ENCODE measurements at places on chromosomes 6 and 20. TPM values are rescaled to one million over a fixed set of nuclear protein-coding genes. Genes with fewer than 3 reads are reported as not detected.

DNA sequence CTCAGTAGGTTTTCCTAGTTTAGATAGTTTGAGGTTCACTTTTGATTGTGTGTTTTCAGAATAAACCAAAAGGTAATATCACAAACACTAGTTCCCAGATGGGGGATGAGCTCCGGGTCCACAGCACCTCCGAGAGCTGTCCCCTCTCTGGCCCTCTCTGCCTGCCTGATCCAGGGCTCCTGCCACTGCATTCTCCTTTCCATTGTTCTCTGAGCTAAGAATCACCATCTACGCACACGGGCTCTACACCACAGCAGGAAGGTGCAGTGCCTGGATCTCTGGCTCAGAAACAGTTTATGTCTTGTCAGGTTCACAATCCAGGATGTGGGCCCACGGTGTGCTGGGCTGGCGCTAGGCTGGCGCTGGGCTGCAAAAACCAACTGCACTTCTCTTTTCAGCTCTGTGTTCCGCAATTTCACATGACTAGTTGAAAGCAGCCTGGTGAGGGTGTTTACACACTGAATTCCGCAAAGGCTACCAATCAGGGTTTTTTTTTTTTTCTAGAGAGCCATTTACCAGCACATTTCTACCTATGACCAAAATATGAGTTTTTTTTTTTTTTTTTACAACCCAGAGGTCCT, 167.5 kb downstream of the SOD2 start:
- DNase-seq, result no peak

DNA sequence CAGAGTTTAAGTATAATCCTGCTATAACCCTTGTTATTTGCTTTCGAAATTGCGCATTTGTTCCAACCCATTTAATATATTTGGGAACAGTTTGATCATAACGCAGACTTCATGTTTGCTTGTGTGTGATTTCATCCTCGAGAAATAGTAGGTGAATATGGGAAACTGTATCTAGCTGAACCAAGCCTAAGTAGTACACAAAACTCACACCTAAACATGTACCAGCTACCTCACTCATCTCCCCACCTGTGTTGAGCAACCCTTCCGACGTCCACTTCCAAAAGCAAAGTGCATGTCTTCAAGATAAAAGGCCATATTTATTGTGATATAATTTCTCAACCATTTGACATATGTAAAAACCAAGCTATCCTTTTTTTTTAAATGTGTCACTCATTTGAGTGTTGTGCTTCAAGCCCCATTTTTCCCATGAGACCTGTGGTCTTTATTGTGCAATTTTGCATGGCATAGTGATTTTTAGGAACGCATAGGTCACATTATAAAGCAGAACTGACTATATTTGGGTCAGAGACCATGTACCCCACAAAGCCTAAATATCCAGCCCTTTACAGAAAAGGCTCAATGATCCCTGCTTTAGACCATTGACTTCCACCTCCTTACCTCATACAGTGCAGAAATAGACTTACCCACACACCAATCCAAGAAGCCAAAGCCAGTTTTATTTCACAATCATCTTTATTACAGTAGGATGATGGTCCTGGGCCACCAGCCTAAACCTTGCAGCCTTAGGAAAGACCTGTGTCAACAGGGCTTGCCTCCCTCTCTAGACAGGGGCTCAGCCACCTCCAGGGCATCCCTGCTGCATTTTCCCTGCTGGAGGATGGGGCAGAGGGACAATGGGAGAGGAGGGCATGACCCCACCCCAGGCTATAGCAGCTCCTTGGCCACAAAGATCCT, 7.1 kb downstream of the CCND3 start:
- no peak for DNase-seq

- DNase-seq, result no peak
These were observed 79.2 kb upstream of the STMND1 start for GRCh38 chr6:17022604-17023003.

DNA sequence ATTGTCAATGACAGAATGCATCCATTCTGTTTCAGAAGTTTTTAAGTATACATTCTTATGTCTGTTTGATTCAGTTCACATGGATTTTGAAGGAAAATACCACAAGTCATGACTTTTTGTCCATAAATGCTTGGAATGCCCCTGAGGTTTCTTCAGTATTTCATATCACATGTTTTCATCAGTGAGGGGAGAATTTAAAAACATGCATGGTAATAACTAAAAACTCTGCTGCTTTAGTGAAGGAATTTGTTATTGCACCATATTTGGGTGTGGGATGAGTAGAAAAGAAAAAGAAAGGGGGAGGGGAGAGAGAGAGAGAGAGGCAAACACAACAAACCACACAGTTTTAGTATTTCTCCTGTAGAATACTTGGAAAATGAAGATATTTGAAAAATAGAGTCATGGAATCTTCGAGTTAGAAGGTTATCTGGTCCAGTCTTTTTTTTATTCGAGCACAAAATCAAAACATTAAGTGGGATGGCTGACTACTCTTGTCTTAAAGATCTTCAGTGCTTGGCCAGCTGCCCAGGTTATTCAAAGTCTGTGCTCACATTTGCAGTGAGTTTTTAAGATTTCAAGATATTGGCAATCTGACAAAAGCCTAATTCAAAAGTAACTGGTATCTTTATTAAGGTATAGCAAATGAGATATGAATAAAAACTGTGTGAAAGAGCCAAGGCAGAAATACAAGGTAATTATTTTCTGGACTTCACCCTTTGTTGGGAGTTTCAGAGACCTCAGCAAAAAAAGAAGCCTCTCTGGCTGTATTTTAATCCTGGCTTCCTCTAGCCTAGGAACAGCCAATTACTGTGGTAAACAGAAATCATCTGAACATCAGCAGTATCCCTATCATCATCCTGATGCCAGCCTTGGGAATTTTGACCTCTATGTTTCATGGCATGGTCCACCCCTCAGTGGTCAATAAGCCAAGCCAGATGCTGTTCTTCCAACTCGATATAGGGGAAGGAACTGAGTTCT, 687.9 kb upstream of the CITED2 start:
- DNase-seq, result no peak

DNA sequence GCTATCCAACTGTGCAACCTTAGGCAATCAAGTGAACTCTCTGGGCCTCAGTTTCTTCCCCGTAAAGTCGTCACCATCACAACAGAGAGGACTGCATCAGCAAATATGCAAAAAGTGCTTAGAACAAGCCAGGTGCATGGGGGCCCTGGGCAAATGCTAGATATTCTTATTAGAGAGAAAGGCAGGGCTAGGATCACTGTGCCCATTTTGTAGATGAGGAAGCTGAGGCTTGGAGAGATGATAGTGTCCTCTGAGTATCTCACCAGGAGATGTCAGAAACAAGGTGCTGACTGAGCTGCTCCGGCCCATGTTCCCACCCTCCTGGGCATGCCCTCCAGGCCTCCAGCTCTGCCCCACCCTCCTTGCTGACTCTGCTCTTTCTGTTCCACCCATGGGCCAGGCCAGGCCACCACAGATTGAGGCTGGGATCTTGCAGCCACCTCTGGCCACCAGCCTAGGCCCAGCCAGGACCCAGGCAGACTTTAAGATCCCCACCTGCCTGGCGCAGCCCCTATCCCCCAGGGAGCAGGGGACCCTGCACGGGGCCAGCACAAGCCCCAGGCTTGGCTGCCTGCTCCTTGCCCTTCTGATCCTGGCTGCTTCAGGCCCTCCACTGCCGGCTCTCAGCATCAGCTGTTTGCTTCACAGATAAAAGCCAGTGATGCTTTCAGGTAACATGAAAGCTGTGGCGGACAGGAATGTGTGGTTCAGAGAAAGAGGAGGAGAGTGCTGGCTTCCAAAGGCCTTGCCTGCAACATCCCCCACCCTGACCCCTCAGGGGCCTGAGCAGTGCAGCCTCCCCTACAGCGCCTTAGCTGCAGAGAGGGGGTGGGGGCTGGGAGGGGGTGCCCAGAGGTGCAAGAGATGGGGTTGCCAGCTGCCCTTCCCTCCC, 47.6 kb downstream of the GRM4 start:
- DNase-seq, result no peak

DNA sequence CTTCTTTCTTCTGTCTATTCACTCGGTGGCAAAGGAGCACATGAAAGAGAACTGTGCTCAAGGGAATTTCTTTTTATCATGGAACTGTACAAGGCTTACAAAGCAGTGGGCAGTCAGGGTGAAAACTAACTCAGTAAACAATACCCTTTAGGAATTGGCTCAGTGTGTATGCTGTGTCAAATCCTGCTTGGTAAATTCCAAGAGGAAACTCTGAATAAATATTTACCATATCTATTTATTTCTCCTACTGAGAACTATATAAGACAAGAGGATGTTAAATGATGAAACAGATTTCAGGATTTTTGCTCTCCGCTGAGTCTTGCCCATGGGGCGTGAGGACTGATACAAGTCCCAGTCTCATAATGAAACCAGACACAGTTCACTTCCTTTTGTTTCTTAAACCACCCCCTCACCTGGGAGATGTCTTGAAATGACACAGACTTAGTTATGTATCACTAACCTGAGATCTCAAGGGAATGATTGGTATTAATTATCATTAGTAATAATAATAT, 188.8 kb downstream of the BACH2 start:
- no peak for DNase-seq

DNA sequence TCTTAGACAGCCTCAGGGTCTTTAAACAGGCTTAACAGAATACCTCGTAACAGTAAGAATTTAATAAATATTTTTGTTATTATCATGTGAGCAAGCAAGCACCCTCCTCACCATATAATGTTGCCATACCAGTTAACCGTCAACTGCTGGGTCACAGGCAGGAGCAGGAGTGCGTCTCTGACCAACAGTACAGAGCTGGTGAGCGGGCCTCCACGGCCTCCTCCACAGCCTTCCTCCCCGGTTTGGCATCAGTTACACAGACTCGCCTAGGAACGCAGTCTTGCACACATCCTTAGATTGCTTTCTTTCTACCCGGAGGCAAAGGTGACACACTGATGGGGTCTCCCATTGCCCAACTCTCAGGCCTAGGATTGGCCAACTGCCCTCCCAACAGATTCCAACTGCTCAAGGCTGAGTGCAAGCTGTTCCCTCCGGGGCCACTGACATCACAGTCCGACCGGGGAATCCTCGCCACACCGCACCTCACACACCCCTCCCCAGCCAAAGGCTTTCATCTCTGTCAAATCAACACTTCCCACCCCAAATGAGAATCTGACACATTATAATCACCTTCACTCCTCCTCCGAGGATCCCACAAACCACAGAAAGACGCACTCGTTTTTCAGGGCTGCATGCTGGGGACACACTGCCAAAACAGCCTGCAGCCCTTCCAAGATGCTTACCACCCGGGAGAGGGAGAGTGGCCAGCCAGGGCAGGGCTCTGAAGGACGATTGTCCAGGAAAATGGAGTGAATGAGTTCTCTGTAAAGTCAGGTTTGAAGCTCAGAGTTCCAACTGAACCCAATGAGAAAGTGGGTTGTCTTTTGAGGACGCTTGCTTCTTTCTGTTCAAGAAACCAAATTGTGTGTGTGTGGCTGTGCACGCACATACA, 63.2 kb downstream of the PDE10A start:
- DNase-seq, result no peak

DNA sequence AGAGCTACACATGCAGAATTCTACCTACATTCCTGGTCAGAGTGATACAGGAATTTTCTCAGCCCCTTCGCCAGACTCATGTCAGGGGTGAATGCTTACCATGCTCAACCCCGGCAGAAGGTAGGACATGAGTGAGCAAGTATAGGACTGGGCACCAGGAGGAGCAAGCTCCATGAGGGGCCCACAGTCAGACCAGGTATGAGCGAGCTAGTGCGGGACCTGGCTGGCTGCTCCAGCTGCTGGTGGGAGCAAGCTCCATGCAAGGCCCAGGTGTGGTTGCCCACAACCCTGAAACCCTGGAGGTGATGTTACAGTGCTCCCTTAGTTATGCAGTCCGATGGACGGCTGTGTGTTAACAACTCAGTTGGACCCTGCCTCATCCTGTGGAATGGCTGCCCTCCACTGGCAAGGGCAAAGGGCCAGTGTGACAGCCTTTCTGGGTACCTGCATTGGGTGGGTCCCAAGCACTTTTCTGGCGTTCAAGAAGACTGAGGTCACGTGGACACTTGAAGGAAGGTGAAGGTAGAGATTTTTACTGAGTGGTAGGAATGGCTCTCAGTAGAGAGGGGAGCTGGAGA, 503.5 kb upstream of the CITED2 start:
- no peak for DNase-seq

GRCh38 chr6:130964289-130964688, 98.8 kb downstream of the EPB41L2 start:
- no peak for DNase-seq

DNA sequence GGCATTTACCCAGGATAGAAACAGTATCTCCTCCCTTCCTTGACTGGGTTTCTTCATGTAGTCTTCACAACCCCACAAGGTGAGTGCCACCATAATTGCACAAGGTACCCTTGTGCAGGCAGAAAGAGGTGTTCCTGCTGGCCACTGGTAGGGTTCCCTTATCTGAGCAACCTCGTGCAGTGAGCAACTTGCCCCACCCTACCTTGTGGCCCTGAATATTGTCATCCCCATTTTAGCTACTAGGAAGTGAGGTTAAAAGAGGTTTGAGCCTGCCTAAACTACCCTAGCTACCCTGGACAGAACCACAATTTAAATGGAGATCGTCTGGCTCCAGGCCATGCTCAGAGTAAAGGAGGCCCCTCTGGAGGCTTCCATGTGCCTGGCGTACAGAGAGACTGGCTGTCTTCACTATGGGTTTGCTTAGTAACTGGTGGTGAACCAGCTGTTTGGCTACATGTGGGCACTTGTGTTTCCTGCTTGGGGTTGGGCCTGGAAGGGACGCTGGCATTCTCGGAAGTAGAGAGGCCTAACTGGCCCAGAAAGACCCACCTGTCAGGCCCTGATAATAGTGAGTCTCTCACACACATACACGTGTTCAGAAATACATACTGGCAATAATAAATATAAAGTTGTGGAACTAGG, 148.8 kb downstream of the LRFN2 start:
- no peak for DNase-seq

- DNase-seq, result no peak
These were observed 251.6 kb downstream of the ADGB start for GRCh38 chr6:146850238-146850896.

DNA sequence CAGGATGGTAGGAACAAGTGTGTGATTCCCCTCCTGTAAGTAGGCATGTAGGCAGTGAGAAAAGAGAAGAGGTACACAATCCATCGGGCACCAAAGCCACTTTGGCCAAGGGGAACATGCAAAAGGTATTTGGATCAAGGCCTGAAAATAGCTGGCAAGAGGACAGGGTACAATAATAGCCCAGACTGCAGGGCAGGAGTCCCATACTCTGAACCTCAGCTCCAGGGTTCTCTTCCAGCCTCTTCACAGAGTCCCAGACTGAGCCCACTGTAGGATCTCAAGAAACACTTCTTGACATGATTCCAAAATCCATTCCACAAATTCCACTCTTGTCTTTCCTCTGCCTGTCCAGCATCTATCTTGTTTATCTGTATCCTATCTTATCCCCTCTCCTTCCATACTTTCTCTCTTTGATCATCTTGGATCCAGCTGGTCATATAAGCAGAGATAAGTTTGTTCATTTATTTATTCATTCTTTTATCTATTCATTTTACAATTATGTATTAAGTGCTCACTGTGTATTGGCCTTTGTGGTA, 19.7 kb downstream of the ACSS2 start:
- DNase-seq, result no peak

Gene TMEM217
- total RNA-seq, result 1.2 TPM

Gene RAET1L
- 0.62 TPM for total RNA-seq

Gene ANKEF1
- total RNA-seq, result 2.7 TPM

Gene TLDC2
- 0.31 TPM for total RNA-seq

Gene TAF4
- total RNA-seq, result 8.6 TPM

Gene APOBEC2
- total RNA-seq, result 0.62 TPM

Data from occipital lobe (tissue), 3 donors.